ENCODE measurements at places on chromosomes 1 and 21. TPM values are rescaled to one million over a fixed set of nuclear protein-coding genes. Genes with fewer than 3 reads are reported as not detected.

The SYNC gene
- 17.9 TPM for total RNA-seq

DNA sequence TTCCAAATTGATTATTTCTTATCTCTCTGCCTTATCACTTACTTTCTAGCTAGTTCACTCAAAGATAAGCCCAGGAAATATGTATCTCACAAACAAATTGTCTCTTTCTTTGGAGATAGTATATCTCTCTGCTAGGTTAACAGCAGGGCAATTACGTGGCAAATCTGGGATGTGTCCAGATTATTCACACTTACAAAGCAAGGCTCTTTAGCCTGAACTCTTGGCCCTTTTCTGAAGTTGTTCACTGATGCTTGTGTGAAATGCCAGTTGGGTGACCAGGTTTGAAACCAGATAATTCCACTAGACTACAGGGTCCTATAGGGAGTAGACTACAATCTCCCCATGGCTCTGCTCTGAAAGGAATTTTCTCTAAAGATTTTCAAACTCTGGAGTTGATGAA is 30.8 kb upstream of the FAM78B start:
- H3K4me3 ChIP-seq = no peak overlapping the region
- H3K36me3 ChIP-seq = no peaks in the 10 kb centered on the region
- no peaks in the 10 kb centered on the region for H3K4me1 ChIP-seq

DNA sequence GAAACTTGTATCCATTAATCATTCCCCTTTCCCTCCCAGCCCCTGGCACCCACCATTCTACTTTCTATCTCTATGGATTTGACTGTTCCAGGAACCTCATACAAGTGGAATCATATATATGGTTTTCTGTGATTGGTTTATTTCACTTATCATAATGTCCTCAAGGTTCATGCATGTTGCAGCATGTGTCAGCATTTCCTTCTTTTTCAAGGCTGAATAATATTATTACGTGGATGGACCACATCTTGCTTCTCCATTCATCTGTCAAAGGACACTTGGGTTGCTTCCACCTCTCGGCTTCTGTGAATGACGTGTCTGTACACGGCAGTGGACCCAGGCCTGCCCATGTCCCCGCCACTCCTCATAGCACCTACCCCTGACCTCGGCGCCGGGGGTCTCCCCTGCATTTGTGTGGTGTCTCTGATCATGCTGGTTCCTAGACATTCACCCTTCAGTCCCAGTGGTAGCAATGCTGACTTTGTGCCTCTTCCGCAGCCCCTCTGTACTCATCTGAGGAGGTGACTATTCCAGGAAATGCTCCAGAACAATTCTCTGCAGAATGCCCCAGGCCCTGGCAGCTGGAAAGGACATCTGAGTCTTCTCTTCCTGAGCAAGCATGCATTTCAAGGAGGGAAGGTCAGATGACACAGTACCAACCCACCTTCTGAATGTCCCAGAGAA is 136.9 kb downstream of the PSMG1 start:
- no peak for DNase-seq
- H3K27me3 ChIP-seq = no peaks in the 10 kb centered on the region
- H3K36me3 ChIP-seq = no peaks in the 10 kb centered on the region

DNA sequence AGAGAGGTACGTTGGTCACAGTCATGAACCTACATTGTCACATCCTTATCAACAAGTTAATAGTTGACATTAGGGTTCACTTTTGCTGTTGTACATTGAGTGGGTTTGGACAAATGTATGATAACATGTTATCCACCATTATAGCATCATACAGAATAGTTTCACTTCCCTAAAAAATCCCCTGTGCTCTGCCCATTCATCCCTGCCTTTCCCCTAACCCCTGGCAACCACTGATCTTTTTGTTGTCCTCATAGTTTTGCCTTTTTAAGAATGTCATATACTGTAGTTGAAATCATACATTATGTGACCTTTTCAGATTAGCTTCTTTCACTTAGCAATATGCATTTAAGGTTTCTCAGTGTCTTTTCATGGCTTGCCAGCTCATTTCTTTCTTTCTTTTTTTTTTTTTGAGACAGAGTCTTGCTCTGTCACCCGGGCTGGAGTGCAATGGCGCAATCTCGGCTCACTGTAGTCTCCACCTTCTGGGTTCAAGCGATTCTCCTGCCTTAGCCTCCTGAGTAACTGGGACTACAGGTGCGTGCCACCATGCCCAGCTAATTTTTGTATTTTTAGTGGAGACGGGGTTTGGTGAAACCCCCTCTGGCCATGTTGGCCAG is 50.6 kb downstream of the UCK2 start:
- H3K27me3 ChIP-seq = no peaks in the 10 kb centered on the region
- no peak overlapping the region for H3K27ac ChIP-seq
- no peaks in the 10 kb centered on the region for H3K4me1 ChIP-seq
